ENCODE measurements at places on chromosomes 16 and 17.

DNA sequence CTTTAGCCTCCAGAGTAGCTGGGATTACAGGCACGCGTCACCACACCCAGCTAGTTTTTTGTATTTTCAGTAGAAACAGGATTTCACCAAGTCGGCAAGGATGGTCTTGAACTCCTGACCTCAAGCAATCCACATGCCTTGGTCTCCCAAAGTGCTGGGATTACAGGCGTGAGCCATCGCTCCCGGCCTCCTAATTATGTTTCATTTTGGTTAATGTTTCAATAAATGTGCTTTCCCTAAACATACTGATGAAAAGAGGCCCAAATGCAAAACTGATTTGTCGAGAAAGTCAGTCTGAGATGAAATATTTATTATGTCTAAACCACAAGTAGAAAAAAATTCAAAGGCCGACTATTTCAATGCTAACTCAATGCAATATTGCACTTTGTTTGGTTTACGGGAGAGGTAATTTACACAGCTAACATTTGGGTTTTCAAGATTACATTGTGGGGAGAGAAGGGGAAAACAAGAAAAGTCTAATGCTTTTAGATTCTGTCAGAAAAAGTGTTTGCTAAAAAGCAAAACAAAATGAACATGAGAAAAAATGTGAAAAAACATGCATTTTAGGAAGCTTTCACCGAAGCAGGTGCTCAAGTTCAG is 9.8 kb downstream of the STAT3 start:
- no peak for DNase-seq

DNA sequence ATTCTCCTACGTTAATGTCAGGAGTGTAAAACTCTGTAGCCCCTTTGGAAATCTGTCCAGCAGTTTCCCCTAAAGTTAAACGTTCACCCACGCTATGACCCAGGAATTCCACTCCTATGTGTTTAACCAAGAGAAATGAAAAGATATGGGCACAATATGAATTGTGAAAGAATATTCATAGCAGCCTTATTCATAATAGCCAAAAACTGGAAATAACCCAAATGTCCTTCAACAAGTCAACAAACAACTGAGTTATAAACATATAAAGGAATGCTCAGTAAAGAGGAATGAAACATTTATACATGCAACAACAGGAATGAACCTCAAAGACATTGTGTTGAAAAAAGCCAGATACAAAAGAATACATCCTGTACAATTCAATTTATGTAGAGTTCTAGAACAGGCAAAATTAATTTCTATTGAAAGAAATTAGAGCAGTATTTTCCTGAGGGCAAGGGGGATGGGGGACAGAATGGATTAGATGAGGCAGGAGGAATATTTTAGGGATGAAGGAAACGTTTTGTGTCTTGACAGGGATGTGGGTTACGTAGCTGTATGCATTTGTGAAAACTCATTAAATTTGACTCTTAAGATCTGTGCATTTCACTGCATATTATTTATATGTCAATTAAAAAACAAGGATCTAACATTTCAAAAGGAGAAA is 286.7 kb upstream of the CDH5 start:
- no peak for DNase-seq

DNA sequence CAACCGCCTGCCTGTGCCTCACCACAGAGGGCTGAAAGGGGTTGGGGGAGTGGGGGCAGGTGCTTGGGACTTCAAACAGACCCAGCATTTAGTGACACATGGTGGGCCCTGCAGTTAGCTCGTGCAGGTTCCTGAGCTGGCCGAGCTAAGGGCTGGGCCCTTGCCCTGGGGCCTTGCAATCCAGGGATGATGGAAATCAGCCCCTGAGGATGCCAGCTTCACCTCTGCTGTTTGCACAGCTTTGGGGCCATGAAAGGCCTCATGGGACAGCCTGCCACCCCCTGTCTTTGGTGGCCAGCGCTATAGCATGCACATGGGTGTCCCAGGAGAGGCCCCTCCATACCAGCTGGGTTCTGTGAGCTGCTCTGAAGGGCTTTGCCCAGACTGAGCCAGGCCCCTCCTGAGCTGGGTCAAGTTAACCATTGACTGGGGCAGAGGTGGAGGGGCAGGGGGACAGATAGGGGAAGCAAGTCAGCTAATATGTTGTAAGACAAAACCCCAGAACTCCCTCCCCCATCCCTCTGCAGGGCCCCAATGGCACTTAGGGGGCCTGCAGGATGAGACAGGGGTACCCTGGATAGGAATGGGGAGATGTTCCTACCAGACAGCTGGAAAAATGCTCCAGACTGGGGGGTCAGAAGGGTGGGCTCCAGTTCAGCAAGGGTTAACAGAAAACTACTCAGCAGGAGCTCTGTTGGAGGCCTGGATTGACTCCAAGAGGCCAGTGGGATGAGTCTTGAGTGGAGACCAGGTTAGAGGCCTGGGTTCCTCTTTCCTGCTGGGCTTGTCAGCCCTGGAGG is 692 bp downstream of the PRR15L start:
- no peak for DNase-seq

DNA sequence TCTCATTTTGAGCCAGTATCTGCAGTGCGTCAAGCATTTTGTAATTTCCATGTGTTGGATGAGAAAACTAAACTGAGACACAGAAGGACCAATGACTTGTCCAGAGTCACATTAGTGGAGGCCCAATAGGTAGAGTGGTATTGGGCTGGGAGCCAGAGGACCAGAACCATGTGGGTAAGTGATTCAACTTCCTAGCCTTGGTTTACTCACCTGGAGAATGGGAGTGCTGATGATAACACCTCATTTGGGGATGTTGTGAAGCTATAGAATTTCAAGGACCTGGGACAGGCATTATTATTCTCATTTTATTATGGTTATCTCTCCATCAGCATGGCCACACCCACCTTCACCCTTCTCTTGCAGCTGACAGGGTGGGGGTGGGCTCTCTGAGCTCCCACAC is 8.1 kb downstream of the CPNE2 start:
- DNase-seq, result no peak

- DNase-seq, result no peak
These were observed 1.9 kb downstream of the MEAK7 start for GRCh38 chr16:84502581-84502980.

- no peak for DNase-seq
These were observed 249.5 kb upstream of the RBFOX1 start for GRCh38 chr16:7083096-7083495.

DNA sequence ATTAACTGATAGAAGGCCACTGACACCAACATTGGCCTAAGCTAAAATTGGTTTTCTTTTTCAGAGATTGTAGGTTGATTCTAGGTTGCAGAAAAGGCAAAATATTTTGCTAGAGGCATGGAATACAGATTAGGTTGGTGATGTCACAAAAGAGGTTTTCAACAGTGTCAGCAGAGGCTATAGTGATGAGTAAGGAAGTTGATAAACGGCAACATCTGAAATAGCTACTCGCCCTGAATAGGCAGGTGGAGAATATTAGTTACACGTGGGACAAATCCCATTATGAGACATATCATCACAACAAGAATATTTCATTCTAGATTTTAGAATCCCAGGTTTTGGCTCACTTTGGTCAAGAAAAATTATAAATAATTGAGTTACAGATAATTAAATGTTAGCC is 1.5 kb upstream of the TOM1L1 start:
- no peak for DNase-seq

- peak; percentile 91 for DNase-seq
These were observed 826 bp upstream of the TLCD1 start for GRCh38 chr17:28726627-28727491.

DNA sequence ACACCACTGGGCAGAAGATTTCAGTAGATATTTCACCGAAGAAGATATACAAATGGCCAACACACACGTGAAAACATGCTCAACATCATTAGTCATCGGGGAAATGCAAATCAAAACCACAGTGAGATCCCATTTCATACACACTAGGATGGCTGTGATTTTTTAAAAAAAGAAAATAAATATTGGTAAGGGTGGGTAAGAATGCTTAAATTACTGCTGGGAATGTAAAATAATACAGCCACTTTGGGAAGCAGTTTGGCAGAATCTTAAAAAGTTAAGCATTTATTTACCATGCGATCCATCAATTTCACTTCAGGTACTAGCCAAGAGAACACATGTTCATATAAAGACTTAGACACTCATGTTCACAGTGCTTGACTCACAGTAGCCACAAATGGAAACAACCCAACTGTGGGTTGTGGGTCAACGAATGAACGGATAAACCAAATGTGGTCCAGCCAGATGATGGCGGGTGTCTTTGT is 6.5 kb upstream of the C16orf74 start:
- DNase-seq, result peak; percentile 76

- DNase-seq, result peak; percentile 66
These were observed 885 bp downstream of the ZNF207 start for GRCh38 chr17:32350666-32351418.

- DNase-seq, result no peak
These were observed 19.7 kb upstream of the TEX2 start for GRCh38 chr17:64282753-64283080.

DNA sequence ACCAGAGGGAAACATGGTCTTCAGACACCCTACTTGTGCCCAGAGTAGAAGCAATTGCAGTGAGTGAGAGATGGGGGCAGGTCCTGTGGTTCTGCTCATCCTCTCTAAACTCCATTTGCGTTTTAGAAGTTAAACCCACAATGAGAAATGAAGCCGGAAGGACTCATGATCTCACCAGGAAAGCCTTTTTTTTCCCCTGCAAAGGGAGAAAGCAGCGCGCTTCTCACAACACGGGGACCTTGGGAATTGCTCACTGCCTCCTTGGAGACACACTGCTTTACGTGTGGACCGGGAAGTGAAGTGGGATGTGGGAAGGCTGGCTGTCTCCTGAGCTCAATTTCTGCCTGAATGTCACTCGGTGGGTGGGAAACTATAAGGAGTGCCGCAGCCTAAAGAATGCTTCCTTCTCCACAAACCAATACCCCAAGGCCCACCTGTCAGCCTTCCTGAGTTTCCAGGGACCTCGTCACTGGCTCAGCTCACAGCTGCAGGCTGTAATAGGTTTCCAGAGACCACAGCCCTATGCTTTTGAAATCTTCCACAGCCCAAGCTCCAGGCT is 365.4 kb downstream of the XYLT1 start:
- DNase-seq, result peak; percentile 44

GRCh38 chr17:65794572-65794971 is 233.1 kb upstream of the AXIN2 start:
- peak; percentile 29 for DNase-seq

GRCh38 chr17:76179496-76180467 is 38.7 kb upstream of the FOXJ1 start:
- peak; percentile 34 for DNase-seq

DNA sequence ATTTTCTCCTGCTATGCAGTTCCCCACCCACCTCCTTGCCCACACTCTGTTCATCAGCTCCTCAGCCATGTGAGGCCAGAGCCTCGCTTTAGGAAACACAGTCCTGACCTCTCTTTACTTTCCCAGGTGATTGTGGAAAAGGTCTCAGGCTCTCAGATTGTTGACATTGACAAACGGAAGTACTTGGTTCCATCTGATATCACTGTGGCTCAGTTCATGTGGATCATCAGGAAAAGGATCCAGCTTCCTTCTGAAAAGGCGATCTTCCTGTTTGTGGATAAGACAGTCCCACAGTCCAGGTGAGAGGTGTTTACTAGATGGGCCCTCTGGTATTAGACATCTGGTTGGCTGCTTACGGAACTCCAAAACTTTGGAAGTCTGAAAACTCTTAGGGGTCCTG is 1.7 kb downstream of the GABARAPL2 start:
- no peak for DNase-seq

DNA sequence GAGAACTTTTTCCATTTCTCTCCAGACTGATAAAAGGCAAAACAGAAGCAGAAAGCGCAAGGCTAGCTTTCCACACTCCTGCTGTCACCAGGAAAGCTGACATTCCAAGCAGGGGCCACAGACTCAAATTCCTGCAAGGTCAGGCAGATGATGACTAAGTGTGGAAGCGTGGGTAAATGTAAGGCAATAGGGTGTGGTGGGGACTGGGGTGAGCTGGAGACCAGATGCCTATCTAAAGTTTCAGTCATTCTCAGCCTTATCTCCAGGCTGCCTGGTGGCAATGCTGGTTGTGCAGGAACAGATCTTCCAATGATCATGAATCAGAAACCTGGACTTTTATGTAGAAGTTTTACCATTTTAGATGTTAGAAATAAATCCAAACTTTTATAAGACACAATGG is 224.1 kb downstream of the GSG1L start:
- peak; percentile 20 for DNase-seq

- DNase-seq, result no peak
These were observed 19.5 kb upstream of the GSE1 start for GRCh38 chr16:85593494-85594221.

- no peak for DNase-seq
These were observed 231.1 kb downstream of the SOX9 start for GRCh38 chr17:72351884-72352346.

GRCh38 chr16:89584768-89585549 is 9.4 kb downstream of the CPNE7 start:
- DNase-seq, result no peak

DNA sequence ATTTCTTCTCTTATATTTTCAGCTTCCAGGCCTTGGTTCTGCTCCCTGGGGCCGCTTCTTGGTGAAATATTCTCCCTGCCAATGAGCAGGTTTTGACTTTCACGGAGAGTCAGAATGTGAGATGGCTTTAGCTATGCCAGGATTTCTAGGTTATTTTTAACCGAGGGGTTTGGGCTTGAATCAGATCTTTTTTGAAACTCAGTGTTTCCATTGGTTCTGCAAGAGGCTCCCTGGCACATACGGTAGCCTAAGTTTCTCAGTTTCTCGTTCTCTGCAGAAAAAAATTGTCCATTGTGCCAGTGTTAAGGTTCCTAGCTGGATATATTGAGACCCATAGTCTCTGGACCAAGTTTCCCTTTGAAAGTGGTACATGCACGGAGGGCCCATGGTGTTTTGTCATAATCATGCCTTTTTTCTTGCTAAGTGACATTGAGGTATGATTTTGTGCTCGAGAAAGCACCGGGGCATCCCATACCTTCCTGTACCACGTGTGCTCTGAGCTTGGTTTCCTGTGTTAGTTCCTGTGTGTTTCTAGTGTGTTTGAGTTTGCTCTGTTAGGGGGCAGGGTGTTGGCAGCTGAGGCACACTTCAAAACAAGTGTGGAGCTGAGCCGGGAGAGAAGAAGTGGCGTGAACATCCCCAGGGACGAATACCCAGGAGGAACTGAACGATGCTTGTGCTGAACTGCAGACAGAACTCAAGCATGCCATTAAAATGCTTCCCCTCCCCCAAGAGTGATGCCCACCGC is 127.2 kb downstream of the HS3ST3B1 start:
- no peak for DNase-seq

DNA sequence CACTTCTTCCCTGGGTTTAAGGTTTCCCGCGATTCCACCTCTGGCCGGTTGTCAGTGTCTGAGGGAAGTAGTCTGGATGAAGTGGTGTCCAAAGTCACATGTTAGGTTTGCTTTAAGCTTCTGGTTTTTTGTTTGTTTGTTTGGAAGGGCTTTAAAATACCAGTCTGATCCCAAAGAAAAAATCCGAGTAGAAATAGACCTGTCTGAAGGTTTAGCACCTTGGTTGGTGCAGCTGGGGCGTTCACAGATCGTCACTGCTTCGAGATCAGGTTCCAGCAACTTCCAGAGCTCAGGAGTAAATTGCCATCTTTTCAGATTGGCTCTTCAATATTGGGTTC is 567 bp downstream of the TMEM97 start:
- DNase-seq, result no peak
